Left hindlimb (tissue), 1 donor: ENCODE measurements at places on chromosomes 12 and 14.
A peak's percentile ranks its signal among the peaks of the same experiment; 100 is the strongest.

GRCh38 chr12:7434670-7435069 is 9.3 kb downstream of the CD163L1 start:
- DNase-seq, result no peak

- DNase-seq, result no peak
These were observed 61.1 kb downstream of the WDR20 start for GRCh38 chr14:102200690-102201352.

- no peak for DNase-seq
These were observed 138.4 kb upstream of the G2E3 start for GRCh38 chr14:30420515-30420914.

DNA sequence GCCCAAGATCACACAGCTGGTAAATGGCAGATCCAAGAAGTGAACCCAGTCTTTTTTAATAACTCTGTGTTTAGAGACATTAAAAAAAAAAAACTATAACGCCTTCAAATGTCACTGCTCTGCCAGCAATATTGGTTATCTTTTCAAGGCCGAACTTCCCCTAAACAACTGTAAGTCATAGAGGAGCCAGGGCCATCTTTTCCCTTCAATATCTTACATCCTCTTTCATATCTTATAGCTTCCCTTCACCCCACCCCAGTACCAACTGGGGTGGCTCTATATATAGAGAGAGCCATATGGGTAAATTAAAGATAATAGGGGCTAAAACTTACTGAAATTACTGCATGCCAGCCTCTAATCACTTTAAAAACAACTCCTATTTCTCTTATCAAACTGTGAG is 100.2 kb downstream of the STAB2 start:
- no peak for DNase-seq

- DNase-seq, result no peak
These were observed 207.0 kb downstream of the TMEM121 start for GRCh38 chr14:105733081-105734065.

GRCh38 chr12:27555361-27555760 is 31.4 kb downstream of the PPFIBP1 start:
- DNase-seq, result no peak

DNA sequence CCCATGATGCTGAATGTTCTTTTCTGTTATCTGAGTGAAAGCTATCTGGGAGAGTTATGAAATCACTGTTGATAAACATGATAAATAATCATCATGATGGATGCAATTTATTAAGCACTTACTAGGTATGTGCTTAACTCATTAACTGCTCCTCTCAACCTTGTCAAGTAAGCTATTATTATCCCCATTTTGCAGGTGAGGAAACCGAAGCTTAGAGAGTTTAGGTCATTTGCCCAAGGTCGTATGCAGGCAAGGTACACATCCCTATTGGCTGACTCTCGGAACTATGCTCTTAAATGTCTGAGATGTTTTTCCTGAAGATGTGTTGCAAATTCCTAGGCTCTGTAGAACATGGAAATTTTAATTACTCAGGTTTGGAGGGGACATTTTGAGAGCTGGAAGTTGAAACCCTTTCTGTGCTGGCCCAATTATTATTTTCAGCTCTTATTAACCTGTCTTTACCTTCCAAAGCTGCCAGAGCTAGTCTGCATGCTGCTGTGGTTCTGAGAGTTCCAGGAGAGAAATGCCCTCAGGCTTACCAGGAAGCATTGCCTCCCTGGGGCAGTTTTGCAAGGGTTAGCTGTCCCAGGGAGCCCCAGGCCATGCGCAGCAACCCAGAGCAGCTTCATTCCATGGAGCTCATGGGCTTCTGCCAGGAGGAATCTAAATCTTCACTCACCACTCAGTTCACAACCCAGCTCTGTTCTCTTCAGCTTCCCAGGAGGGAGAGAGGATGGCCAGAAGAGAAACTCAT is 55.6 kb upstream of the OAS1 start:
- DNase-seq, result no peak

DNA sequence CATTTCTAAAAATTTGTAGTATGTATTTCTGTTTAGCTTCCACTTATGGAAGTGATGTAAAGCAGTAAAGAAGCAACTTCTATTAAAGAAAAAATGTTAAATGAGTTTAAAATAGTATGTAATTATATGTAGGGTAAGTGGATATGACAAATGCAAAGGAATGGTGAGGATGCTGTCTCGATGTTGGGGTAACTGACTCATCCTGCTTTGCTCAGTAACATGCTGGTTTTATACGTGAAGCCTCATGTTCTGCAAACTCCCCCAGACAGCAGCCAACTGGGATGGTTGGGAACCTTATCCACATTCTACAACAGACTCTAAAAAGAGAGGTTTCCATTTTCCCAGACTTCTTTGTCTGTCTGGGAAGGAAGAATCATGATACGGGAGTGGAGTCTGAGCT is 1006.4 kb upstream of the TMEM132C start:
- DNase-seq, result no peak

DNA sequence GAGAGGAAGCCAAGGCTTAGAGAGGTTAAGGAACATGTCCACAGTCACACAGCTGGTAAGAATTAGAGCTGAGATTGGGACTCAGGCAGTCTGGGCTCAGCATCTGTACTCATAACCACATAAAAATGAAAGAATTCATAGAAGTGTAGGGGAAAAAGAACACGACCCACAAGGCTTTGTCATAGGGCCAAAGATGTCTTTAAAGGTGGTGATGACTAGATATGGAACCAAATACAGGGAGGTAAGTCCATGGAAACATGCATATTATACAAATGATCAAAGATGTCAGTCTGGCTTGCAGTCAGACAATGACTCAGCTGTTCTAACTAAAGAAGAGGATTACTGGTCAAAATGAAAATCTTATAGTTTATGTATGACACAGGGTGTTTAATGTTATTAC is 7.2 kb upstream of the SSPN start:
- DNase-seq, result no peak

- DNase-seq, result no peak
These were observed 627.4 kb downstream of the DIO2 start for GRCh38 chr14:79583738-79584408.

DNA sequence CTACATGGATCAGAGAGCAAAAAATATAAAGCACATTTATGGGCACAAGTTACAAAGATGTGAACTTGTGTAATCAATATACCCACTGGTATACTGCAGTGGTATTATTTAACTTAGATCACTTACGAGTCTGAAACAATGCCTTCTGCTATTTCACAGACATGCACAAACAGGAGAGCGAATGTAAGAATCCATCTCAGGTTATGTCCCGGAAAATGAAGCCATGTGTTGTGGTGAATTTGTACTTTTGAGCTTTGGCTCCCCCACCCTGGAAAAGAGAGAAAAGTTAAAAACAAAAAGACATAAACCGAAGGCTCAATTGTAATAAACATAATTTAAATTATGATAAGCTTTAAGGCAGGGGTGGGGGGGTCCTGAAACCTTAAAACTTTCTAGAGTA is 7.6 kb downstream of the ABCC9 start:
- no peak for DNase-seq

- DNase-seq, result peak; percentile 79
These were observed 10.9 kb upstream of the TFCP2 start for GRCh38 chr12:51183816-51184215.

DNA sequence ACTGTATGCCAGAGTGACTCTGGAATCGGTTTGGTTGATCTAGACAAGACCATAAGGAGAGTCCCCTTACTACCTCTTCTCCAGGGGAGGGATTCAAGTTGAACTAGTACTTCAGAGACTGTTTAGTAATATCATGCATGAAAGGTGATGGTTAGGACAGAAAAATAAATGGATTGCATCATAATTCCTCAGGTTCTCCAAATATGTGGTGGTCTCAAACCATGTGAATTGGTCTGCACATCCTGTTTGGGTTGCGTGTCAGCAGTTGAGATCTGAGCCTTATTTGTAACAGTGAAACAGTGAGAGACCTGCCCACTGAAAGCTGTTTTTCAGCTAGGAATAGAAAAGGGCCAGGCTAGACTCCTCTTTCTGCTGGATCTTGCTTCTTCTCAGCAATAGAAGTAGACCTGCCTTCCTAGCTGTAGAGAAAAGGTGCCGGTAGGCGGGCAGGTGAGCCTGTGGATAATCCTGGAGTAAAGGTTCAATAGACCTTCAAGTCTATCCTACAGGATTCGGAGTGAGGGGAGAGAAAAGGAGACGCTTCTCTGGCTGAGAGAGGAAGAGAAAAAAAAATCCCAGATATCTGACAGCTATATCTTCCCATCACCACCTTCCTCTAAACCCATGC is 258.5 kb upstream of the E2F7 start:
- DNase-seq, result no peak

DNA sequence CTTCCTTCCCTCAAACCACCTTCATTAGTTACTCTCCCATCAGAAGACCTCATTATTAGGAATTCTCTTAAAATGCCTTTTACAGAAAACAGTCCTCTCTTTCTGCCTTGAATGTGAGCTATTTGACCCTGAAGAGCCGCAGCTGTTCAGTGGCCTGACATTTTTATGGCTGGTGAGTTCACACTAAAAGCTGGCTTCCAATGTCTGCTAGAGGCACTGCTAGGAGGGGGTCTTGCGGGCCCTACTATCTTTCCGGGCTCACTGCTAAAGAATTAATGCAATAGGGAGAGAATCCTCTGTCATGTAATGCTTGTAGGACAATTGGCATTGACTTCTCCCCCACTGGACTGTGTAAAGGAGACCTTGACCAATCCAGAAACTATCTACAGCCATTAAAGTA is 87.7 kb downstream of the GPR135 start:
- no peak for DNase-seq

- no peak for DNase-seq
These were observed 91.6 kb upstream of the ATF7IP start for GRCh38 chr12:14273913-14274311.

- no peak for DNase-seq
These were observed 28.9 kb downstream of the GSG1 start for GRCh38 chr12:13074396-13075117.

DNA sequence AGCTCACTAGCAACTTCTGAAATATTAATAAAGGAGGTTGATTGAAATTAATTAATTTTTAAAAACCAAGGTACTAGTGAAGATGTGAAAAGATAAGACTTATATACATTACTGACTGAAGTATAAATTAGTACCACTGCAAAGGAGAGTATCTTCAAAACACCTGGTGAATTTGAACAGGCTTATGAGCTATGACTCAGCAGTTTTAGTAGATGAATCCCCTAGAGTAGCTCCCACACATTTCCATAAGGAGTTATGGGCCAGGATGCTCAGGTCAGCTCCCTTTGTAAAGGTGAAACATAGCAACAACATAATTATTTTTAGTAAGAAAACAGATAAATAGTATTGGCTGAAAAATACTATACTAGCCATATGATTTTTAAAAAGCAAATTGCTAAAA is 218.6 kb downstream of the SYT1 start:
- DNase-seq, result no peak

DNA sequence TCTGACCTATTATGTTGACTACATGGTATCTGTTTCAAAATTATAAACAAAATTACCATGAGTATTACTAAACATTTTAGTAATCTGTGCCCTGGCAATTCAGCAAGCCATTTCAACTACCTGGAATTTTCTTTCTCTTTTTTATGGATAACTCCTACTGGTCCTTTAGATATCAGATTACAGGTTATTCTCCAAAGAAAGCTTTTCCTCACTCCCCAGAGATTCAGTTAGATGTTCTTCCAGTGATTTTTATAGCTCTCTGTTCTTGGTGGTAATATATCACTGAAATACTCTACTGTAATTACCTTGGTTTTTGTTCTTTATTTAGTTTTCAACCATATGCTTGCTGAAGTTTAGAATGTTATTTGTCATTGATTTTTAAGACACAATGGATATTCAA is 930.2 kb upstream of the FOXG1 start:
- no peak for DNase-seq

DNA sequence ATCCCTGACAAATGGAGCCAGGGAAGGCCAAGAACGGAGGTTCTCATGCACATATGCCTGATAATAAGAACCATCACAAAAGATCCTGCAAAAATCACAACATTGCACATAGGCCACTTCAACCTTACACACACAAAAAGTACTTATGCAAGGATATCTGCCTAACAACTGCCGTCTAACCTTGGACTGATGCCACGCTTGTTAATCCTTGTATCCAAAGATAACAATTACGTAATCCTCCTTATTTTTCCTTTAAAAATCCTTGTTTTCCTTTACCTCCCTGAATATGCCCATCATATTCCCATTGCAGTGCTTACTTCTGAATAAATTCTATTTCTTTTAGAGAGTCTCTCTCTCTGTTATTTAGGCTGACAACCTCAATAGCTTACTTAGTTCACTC is 59.5 kb downstream of the TMEM116 start:
- no peak for DNase-seq

GRCh38 chr12:124653169-124653931 is 85.9 kb upstream of the NCOR2 start:
- DNase-seq, result no peak

- DNase-seq, result no peak
These were observed 19.4 kb upstream of the SELPLG start for GRCh38 chr12:108653082-108653516.

- no peak for DNase-seq
These were observed 32.4 kb upstream of the HELB start for GRCh38 chr12:66269757-66270383.

DNA sequence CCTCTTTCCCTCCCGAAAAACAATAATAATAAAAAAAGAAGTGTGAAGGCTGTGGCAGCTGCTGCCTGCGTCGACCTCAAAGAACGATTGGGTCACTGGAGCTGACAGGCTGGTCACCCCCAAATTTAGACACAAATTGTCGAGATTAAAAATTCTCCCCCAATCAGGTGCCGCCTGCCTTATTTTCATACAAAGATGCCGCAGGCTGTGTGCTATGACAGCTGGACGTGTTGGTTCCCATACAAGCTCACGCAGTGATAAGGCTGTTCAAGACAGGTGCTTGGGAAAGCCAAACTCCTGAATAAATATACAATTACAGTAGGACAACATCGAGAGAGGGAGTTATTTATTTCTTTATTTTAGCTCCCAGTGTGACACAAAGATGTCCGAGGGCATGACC is 1041.8 kb downstream of the VRK1 start:
- DNase-seq, result no peak

DNA sequence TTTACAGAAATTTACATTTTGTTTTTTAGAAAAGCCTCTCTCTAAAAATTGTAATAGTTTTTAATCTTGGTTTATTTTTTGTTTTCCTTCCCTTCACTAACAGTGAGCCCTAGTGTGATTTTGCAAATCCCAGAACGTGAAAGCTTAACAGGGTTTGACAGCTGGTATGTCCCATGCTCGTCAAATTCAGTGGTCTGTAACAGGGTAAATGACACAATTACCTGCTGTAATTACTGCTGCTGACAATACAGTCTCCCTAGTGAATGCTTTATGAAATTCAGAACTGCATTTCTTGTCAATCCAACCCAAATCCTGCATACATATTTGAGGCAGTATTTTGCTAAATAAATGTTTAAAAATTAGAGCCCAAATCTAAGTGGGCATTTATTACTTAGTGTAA is 249.2 kb downstream of the NELL2 start:
- DNase-seq, result no peak
